ENCODE measurements at places on chromosomes 3 and 15.

- DNase-seq = no peak
These were observed 29.4 kb downstream of the AADAC start for GRCh38 chr3:151843275-151843674.

DNA sequence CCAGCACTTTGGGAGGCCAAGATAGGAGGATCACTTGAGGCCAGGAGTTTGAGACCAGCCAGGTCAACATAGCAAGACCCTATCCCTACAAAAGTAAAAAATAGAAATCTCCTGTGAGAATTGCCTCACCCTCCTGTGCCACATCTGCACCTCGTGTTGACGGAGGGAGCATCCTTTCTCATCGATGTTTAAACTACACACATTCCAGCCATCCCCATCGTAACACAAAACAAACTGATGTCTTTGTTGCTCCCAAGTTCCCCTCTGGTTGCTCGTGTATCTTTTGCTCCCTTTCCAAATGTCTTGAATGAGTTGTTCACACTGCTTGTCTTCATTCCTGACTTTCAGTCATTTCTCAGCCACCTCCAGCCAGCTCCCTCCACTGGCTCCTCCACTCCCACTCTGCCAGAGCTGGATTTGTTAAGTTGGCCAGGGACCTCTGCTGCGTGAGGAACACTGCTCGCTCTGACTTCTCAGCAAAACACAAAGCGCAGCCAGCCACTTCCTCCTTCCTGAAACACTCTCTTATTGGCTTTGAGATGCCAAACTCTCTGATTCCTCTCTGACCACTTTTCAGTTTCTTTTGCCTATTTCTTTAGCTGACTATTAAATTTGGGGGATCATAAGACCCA lies 53.6 kb upstream of the ATP13A3 start:
- DNase-seq = peak; percentile 41

- no peak for DNase-seq
These were observed 220.7 kb upstream of the GAP43 start for GRCh38 chr3:115402651-115403050.

GRCh38 chr3:159859836-159860235 lies 128.8 kb upstream of the IL12A start:
- DNase-seq = no peak

- DNase-seq = no peak
These were observed 225.4 kb upstream of the AZI2 start for GRCh38 chr3:28574036-28574435.

DNA sequence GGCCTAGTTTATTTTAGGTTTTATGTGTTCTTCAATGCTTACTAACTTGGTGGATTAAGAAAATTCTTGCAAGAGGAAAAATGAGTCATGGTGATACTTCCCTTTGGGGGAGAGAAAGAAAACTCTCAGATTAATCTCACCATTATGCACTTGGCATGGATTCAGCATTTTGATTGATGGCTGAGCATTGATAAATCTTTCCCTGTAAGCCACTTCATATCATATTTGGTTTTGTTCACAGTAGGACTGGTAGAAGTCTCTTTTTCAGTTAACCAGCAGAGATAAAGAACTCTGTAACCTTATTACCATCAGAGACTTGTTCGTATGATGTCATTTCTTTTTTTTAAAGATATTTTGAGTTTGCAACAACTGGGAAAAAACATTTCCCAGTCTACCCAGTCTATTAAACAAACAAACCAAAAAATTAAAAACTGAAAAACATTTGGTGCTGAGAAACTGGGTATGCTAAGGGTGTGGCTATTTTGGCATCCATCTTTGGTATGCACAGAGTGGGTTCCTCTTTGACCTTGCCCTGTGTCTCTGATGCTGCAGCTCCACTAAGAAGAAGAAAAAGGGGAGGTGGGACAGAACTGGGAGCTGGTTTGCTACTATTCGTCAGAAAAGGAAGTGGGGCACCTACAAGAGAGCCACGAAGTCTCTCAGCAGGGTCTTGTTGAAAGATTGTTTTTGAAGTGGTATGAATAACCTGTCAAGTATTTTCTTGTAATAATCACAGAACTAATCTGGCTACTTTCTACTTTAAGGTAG lies 17.2 kb downstream of the TMOD3 start:
- peak; percentile 66 for DNase-seq

DNA sequence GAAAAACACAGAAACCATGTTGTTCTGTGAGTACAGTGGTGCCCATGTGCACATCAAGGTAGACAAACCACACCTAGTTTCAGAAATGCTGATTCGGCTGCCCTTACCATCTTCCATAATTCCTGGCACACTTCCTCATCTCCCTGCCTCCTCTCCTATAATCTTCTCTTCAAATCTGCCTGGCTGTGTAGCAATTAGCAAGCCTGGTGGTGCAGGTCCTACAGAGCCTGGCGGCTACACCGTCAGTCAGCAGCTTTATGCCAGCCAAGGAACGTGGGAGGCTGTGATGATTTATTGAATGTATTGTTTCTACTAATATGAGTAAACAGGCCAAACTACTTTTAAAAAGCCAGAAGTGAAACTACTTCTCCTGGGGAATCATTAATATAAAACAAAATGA lies 106.8 kb downstream of the SEMA6D start:
- DNase-seq = no peak

GRCh38 chr15:101027273-101027901 lies 108.2 kb downstream of the LRRK1 start:
- DNase-seq = no peak

GRCh38 chr3:126781406-126781805 lies 77.4 kb downstream of the CHCHD6 start:
- DNase-seq = peak; percentile 38

GRCh38 chr3:29914861-29915524 lies 634.1 kb downstream of the RBMS3 start:
- peak; percentile 91 for DNase-seq

Data from fibroblast of mammary gland (primary cell).